ENCODE measurements at places on chromosomes 7 and 10.

DNA sequence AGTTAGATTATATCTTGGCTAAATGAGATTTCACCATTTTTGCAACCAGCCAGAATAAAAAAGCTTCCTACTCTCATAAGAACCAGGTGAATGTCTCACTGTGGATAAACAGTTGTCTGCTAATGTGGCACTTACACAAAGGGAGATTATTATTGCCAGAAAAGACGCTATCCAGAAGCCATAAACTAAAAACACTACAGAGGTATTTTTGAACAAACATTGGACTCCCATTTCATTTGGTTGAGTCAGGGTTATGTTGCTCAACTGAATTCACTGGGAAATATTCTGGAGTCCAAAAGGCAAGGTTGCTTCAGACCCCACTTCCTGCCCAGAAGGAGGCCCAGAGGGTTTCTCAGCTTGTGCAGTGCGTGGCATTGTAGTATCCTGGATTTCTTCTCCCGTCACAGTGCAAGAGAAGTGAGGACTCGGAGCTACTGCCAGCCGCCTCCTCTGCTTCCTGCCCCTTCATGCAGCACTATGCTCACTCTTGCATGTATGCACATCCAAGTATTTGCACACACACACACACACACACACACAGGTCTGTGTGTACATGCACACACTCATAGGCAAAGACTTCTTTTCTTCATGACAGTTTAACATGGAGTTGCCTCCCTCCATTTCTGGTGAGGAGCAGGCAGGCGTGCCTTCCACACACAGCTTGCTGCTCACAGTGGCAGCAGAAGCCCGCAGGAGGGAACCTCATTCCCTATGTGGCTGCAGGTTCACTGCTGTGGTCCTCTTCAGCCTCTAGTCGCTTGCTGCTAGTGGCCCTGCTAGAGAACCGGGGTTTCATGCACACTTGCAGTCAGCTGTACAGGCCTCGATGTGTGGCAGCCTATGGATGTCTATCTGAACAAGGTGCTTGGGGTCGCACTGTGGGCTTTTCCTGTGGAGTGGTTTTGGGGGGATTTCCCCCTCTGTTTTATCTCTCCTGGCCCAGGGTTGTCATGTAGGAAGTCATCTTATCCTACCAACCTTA, 10.1 kb downstream of the DENND10 start:
- peak; percentile 75 for DNase-seq

DNA sequence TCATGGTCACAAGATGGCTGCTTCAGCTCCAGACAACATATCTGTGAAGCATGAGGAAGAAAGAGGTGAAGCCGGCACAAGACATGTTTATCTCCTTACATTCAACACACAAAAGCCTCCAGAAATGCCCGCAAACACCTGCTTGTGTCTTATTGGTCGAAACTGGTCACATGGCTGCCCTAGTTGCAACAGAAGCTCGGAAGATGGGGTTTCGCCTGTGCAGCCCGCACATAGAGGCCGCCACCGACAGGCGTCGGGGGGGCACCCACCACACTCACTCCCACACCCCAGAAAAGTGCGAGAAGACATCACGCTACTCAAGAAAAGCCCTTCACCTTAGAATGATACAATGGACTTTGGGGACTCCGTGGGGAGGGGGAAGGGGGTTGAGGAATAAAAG, 63.0 kb upstream of the MGMT start:
- no peak for DNase-seq

GRCh38 chr7:88928276-88928675, 132.7 kb upstream of the TEX47 start:
- no peak for DNase-seq

GRCh38 chr10:99224766-99225165, 10.9 kb downstream of the HPSE2 start:
- no peak for DNase-seq

DNA sequence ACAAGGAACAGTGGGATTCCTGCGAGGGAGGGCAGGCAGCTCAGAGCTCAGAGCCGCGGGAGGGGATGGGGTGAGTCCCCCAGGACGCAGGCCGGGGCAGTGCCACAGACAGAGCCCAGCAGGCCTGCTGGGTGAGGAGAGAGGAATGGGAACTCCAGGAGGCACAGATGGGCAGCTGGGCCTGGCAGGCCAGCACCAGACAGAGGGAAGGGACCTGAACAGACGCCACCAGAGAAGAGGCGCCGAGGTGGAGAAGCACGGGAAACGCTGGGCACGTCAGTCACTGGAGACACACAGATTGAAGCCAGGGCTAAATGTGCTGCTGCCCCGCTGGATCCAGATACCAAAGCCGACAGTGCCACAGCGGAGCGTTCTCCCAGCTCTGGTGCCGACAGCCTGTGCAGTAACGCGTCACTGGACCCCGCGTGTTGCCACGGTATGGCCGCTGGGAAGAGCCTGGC, 225.8 kb downstream of the MAD1L1 start:
- no peak for DNase-seq

GRCh38 chr10:44811072-44811471, 100.1 kb upstream of the TMEM72 start:
- no peak for DNase-seq

- DNase-seq: no peak
Observed at GRCh38 chr10:96044736-96045135, 1.4 kb downstream of the CCNJ start.

- DNase-seq: no peak
Observed at GRCh38 chr7:48962821-48963505, 38.6 kb downstream of the CDC14C start.

- DNase-seq: peak; percentile 24
Observed at GRCh38 chr10:26486304-26486703, 48.2 kb downstream of the APBB1IP start.

GRCh38 chr10:131694168-131694780, 206.5 kb upstream of the PPP2R2D start:
- DNase-seq: no peak

DNA sequence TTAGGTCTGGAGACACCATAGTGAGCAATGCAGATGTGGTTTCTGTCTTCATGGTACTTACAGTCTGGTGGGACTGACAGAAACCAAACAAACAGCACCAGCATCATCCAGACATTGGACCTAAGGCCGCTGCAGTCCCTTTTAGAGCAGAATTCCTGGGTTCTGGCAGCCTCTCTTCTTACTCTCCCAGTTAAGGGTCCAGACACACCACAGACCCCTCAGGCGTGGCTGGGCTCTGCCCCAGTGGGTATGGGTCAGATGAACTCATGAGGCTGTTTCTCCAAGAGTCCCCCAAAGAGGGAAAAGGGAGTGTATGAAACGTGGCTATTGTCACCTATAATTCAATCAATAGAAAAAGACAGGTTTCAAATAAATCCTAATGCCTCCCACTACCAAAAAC, 31.3 kb downstream of the PRLHR start:
- no peak for DNase-seq

GRCh38 chr10:42932735-42933447, 144.0 kb upstream of the RET start:
- DNase-seq: no peak

- DNase-seq: no peak
Observed at GRCh38 chr7:14389595-14389994, 400.1 kb upstream of the ETV1 start.

- no peak for DNase-seq
Observed at GRCh38 chr7:21454182-21454581, 26.3 kb downstream of the SP4 start.

DNA sequence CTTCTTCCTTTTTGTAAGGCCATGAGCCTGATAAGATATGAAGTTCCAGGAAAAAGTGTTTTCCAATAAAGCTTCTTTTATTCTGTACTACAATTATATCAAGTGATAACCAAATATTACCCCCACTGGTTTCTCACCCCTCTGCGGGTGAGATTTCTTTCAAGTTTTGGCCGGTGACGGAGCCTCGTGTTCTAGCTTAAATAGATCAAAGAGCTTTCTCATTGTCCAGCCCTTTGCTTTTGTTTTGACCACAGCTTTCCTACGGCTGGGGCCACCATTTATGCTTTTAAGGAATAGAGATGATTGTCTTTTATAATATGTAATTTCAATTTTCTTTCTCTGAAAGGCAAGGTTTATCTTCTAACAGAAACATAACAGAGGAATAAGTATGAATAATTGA, 196.7 kb upstream of the MTPN start:
- no peak for DNase-seq

DNA sequence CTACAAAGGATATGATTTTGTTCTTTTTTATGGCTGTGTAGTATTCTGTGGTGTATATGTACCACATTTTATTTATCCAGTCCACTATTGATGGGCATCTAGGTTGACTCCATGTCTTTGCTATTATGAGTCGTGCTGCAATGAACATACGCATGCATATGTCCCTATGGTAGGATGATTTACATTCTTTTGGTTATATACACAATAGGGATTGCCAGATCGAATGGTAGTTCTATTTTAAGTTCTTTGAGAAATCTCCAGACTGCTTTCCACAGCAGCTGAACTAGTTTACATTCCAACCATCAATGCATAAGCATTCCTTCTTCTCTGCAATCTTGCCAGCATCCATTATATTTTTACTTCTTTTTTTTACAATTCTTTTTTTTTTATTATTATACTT, 35.6 kb upstream of the FAM13C start:
- DNase-seq: no peak

DNA sequence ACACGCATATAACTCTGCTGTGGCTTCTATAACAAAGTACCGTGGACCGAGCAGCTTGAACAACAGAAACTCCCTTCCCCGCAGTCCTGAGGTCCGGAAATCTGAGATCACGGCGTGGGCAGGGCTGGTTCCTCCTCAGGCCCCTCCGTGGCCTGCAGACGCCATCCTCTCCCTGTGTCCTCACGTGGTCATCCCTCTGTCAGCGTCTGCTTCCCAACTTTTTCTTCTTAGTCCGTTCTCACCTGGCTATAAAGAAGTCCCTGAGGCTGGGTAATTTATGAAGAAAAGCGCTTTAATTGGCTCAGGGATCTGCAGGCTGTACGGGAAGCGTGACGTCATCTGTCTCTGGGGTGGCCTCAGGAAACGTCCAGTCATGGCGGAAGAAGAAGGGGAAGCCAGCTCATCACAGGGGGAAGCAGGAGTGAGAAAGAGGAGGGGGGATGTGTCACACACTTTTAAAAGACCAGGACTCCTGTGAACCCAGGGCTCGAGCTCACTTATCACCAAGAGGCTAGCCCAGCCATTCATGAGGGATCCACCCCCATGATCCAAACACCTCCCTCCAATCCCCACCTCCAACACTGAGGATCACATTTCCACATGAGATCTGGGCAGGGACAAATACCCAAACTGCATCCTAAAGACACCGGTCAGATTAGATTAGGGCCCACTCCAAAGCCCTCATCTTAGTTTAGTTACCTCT, 91.2 kb upstream of the INSIG1 start:
- DNase-seq: no peak

GRCh38 chr7:19017374-19017773, 100.1 kb downstream of the TWIST1 start:
- DNase-seq: no peak

DNA sequence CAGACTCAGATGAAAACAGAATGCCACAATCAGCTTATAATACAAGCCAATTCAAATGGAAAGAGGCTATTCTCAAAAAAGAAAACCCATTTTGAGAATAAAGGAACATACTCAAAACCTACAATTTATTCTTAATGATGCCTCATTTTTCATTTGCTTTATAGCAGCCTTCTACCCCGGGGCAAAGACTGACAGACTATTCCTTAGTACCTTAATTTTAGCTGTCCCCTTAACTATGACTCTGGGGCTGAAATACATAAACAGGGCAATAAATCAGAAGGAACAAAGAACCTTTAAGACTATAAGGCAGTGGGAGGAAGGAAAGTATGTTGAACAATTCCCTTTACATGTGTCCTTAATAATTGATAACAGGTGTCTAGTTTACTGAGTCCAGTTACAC, 76.8 kb downstream of the TMEM106B start:
- no peak for DNase-seq

DNA sequence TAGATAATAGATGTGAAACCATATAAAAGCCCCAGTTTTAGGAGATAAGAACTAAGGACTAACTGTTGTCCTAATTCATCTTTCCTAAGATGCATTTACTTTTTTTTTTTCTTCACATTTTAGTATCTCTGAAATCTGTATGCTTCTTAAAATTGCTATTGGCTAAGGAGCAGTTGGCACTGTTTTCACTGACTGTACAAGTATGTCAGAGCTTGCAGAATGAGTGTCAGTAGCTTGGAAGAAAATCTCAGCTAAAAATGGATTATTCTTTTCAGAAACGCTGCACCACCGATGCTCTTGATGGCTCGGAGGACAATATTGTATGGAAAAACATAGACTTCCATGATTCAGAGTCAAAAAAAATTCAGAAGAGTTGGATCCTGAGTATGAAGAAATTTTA, 91.1 kb upstream of the DNAJB12 start:
- DNase-seq: no peak

GRCh38 chr10:33669904-33670303, 335.4 kb upstream of the NRP1 start:
- no peak for DNase-seq

DNA sequence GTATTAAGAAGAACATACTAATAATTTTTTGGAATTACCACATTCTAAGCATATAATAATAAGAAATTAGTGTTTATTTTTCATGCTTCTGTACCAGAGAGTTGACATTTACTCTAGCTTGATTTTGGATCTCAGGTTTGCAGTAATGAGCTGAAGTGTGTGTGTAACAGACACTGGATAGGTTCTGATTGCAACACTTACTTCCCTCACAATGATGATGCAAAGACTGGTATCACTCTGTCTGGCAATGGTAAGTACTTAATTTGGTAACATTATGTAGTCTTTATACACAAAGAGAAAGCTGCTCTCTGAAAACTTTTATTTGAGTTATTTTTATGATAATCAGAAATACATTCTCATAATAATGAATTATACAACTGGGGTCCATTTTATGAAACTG, 54.1 kb downstream of the SRI start:
- DNase-seq: no peak

DNA sequence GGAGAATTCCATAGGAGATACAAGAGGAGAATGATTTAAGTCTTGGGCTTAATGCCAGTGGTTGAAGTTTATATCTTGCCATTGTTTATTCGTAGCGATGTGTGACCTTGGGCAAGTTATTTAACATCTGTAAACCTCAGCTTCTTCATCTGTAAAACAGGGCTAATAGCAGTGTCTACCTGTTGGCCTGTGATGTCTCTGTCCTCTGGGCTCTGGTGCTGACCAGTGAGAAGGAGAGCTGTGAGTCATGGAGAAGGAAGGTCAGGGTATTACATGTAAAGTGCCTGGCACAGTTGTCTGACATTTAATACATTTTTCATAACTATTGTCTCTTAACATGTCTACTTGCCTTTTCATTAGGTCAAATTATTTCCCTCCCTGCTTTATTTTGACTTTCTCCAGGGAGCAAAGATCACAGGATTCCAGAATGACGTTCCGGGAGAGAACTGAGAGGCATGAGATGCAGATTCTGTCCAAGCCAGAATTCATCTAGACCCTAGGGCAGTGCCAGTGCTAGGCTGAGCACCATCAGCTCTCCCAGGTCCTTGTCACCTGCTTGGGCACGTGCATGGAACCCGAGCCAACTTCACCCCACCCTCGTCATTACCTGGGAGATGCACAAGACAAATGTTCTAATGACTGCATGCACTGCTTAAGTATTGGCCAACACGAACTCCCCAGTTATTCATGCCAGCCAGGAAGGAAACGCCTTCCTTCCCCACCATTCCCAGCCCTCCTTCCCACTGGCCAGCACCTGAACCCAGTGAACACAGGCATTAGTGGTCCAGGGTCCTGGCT, 187.9 kb downstream of the DPY19L1 start:
- DNase-seq: peak; percentile 31

- no peak for DNase-seq
Observed at GRCh38 chr10:28946479-28946878, 269.2 kb downstream of the BAMBI start.

GRCh38 chr7:72538856-72539255, 126.7 kb upstream of the CALN1 start:
- no peak for DNase-seq

Data from A549 (cell line).